ENCODE measurements at places on chromosomes 1 and 21.

GRCh38 chr1:6338695-6339094, 54.9 kb downstream of the ACOT7 start:
- DNase-seq: no peak

DNA sequence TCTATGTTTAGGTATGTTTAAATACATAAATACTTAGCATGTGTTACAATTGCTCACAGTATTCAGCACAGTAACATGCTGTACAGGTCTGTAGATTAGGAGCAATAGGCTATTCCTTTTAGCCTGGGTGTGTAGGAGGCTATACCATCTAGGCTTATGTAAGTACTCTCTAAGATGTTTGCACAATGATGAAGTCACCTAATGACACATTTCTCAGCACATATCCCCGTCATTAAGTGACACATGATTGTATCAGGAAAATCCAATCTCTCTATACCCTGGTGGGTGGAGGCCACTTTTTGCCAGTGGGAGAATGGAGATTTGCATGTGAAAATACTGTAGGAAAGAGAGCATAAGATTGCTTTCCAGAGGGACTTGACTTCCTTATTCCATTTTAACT, 5.5 kb upstream of the TEDDM1 start:
- no peak for DNase-seq

DNA sequence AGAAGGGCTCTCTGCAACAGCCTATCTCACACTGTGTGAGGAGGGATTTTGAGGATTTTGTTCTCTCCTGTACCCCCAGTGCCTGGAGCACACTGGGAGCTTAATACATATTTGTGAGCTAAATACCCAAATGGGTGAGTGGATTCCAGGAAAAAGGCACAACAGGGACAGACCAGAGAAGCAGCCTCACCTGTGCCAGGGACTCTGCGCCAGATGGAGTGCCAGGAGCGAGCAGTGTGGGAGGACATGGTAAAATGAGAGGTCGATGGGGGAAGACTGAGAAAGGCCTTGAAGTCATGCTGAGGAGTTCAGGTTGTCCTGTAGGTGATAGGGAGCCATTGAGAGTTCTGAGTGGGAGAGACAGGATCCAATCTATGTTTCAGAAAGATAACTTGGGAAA, 11.0 kb upstream of the KCNA2 start:
- DNase-seq: no peak

- DNase-seq: no peak
Observed at GRCh38 chr1:224922404-224923164, 6.9 kb upstream of the DNAH14 start.

- DNase-seq: no peak
Observed at GRCh38 chr21:36664662-36664990, 34.3 kb upstream of the SIM2 start.

DNA sequence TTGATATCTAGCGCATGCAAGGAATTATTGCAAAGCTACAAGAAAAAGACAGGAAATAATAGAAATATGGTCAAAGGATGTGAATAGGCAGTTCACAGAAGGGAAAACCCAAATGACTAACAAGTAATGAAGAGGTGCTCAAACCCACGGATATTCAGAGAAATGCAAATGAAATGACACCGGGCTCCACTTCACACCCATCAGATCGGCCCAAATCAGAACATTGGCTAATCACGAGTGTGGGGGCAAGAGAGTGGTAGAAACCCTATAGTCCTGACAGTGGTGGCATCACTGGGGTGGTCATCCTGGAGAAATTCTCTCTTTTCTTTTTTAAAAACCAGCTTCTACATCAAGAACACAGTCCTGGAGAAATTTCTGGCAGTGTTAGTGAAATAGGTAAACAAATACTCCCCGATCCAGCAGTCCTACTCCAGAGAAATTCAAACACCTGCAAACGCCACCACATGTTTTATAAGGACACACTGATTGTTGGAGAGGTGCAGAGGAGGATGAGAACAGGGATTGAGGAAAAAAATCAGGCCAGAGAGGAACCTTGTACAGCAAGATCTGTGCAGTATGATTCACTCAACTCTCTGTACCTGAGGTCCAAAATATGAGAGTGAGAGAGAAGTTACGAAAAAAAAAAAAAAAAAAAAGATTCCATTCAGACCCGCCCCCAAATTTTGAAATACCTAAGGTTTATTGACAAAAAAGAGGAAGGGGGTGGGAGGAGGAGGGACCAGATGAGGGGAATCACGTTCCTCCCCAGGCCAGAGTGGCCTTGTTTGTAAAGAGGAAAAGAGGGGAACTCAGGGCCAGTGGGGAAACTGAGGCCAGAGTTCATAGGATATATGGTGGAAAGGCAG, 9.2 kb upstream of the TNFRSF1B start:
- DNase-seq: no peak

GRCh38 chr1:171742577-171742922, 685 bp upstream of the VAMP4 start:
- no peak for DNase-seq

- no peak for DNase-seq
Observed at GRCh38 chr1:38612951-38613350, 246.6 kb downstream of the RRAGC start.

- no peak for DNase-seq
Observed at GRCh38 chr1:159933347-159933746, 8.0 kb upstream of the TAGLN2 start.

GRCh38 chr1:93506126-93506525, 58.2 kb downstream of the FNBP1L start:
- no peak for DNase-seq

DNA sequence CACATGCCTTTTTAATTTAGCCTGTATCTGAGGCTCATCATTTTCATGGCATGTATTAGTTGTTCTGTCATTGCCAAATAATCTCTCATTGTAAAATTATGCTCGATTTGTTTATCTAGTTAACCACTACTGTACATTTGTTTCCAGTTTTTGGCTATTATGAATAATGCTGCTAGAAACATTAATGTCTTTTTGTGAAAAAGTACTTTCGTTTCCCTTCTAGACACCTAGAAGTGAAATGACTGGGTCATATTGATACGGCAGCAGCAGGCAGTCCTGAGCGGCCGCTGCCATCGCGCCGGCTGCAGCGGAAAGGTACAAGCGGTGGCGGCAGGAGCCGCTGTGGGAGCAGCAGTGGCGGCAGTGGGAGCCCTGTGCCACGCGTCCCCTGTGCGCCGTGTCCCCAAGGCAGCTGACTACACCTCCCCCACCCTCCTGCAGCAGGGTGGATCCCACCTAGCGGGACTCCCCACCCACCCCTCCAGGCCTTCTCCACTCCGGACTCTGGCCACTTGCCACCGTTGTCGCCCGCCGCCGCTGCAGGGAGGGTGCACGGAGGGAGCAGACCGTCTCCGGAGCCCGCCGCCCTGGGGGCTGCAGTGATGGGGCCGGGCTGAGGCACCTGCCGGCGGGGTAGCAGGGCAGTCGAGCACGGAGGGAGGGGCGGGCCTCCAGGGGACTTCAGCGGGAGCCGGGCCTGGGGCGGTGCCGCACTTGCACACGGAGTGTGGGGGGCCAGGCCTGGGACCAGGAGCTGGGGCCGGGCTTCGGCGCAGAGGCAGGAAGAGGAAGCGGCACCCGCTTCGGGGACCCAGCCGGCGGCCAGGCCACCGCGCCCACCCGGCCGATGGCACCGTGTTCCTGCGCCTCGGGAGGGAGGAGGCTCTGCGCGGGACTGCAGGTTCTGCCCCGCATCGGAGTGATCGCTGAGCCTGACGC, 66.8 kb upstream of the RGS7 start:
- DNase-seq: peak; percentile 17

- DNase-seq: no peak
Observed at GRCh38 chr1:247295274-247295684, 36.4 kb downstream of the ZNF496 start.

DNA sequence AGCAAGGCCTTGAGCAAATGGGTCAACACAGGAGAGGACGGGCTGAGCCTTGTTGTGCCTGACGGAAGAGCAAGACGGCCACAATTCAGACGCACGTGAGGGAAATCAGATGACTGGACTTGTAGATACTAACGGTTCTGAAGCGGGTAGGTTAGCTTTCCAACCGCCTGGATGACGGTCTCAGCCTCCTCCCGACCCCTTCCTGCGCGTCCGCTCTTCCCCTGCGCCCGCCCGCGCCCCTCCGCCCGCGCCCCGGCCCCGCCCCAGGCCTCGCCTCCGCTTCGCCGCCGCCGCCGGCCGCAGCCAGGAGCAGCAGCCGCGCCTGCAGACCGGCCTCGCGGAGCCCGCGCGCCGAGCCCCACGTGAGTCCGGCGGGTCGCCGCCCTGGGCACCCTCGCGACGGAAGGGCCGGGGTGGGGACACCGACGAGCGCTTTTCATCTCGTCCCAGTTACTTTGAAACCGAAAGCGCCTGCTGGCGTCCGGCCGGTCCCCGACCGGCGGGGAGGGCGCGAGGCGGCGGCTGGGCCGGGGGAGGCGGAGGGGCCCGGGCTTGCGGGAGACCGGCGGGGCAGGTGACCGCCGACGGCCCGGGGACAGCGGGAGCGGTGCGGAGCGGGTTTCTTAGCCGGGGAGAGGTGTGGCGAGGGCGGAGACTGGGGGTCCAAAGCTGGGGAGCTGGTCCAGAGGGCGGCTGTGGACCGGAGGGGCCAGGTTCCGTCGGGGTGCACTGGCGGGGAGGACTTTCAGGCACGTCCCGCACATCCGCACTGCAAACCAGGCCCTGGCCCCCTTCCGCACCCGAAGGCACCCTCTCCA, at the start of gene TRAF5:
TSS of gene TRAF5 (plus strand) at position 306 of the 818 bp plus-strand sequence. CDS start 26,407 bp downstream, outside the sequence.
- no peak for DNase-seq

DNA sequence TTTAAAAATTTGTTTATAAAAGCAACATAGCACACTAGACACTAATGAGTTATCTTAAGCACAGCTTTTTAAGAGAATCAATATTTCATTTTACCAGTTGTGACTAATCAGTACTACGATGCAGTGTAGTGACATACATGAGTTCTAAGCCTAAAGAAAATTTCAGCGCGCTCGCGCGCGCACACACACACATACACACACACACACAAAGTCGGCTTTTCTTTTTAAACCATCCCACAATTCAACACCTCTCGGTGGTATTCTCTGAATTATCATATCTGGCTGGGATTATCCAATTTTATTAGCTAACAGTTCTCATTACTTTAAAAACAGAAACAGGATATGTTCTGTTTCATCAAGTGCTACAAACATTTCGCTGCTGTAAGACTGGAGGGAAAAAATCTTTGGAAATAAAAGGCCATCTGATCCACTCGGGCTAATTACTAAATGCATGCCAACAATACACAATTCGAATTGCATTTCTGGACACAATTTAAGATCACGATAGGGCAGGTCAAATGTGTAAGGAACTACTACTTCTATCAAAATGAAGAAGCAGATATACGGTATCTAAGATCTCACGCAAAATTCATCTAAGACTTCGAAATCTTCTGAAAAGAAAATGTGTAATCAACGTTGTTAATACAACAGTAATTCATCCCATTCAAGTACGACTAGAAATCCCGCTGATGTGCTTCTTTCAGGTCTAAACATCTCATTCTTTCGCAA, 1.2 kb downstream of the TUT4 start:
- DNase-seq: no peak

DNA sequence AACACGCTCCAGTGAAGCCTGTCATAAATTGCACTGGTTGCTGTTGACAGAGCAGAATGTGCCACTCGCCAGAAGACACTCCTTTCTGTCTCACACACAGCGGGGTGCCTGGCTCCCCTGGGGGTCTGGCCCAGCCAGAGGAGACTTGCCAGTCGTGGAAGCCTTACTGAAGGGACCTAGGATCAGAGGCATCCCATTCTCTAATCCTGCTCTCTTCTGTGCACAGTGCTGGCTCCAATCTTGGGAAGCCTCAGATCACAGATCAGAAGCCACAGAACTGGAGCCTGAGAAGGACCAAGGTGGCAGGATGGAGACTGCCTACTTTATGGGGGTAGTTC, 1.4 kb downstream of the SLC9A1 start:
- no peak for DNase-seq

GRCh38 chr1:71964188-71964587, 318.2 kb downstream of the NEGR1 start:
- DNase-seq: no peak

- no peak for DNase-seq
Observed at GRCh38 chr1:31792116-31792515, 23.7 kb downstream of the SPOCD1 start.

DNA sequence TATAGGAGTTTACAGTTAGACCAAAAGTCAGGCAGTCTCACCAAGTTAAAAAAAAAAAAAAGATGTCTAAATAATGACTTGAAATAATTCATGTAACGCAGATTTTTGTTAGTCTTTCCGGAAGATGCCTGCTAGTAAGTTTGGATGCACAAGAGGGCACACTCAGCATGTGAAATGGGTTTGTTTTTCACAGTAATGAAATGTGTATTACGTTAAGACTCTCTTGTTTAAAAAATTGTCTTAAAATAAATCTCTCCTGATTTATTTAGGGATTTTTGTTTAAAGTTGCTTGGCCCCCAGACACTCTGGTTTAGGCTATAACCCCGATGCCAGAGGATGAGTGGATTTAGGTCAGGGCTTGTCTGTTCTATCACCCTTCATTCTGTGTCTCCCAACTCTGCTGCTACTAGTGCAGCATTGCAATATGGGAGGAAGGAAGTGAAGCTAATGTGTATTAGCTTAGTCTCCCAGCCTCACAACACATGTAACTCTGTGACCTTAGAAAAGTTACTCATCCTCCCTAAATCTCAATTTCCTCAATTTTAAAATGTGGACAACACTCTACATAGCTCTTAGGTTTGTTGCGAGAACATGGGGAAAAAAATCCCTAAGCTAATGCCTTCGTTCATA, 25.7 kb downstream of the CTH start:
- peak; percentile 32 for DNase-seq

- DNase-seq: no peak
Observed at GRCh38 chr1:54949053-54949452, 31.4 kb upstream of the TMEM61 start.

- DNase-seq: no peak
Observed at GRCh38 chr21:20377250-20377649, 621.0 kb upstream of the NCAM2 start.

- no peak for DNase-seq
Observed at GRCh38 chr1:109535481-109535880, 4.2 kb upstream of the GPR61 start.

GRCh38 chr21:17697473-17697872, 84.8 kb upstream of the BTG3 start:
- no peak for DNase-seq

GRCh38 chr1:112332176-112333150, 63.6 kb upstream of the CTTNBP2NL start:
- no peak for DNase-seq

GRCh38 chr1:233869680-233870079, 34.8 kb upstream of the SLC35F3 start:
- DNase-seq: no peak

DNA sequence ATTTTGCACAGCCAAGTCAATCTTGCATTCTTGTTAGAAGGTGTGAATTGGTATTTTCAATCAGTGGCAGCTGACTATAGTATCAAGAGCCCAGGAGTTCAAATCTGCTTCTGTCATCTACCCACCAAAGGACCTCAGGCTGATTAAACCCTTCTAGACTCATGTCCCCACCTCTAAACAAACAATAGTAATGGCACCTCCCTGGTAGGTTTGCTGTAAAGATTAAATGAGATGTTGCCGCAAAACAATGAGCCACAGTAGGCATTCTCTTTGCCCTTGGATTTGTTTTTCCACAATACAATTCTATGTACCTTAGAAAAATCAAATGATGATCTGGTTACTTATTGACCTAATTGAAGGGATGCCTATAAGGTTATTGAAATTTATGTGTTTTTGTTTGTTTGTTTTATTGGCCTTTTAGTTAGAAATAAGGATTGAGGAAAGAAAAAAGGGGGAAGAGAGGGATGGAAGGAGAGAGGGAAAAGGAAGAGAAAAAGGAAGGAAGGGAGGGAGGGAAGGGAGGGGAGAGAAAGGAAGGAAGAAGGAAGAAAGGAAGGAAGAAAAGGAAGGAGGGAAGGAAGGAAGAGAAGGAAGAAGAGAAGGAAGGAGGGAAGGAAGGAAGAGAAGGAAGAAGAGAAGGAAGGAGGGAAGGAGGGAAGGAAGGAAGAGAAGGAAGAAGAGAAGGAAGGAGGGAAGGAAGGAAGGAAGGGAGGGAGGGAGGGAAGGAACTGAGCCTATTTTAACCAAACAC, 110.7 kb downstream of the ETS2 start:
- no peak for DNase-seq
